ENCODE measurements at places on chromosomes 7 and 10.

- no peak for DNase-seq
These were observed 1.8 kb downstream of the IMPDH1 start for GRCh38 chr7:128407751-128408708.

- DNase-seq = no peak
These were observed 31.9 kb downstream of the RSBN1L start for GRCh38 chr7:77727936-77728701.

GRCh38 chr10:133196221-133196915 is 33.6 kb upstream of the UTF1 start:
- DNase-seq = no peak

GRCh38 chr10:47059606-47060311 is 148.5 kb downstream of the PTPN20 start:
- no peak for DNase-seq

DNA sequence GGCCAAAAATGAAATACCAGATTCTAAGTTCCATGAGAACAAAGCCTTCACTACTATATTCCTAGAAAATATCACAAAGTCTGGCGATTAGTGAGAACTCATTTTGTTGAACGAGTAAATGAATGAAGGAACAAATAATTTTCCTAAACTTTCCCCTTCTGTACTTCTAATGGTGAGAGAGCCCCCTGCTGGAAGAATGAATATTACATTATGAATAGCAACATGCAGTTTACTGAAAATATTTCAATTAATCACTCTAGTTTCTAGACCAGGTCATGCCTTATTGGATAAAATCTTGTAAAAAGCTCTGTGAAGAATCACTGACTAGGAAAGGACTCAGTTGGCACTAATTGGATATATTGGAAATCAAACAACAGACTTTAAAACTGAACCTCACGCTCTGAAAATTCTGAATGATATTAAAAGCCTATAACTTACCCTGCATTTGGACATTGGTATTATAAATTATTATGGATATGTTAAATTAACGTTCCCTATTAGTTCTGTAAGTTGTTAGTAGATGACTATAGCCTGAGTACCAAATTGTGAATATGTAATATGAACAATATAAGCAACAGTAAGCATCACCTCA is 32.4 kb upstream of the MTPN start:
- no peak for DNase-seq

DNA sequence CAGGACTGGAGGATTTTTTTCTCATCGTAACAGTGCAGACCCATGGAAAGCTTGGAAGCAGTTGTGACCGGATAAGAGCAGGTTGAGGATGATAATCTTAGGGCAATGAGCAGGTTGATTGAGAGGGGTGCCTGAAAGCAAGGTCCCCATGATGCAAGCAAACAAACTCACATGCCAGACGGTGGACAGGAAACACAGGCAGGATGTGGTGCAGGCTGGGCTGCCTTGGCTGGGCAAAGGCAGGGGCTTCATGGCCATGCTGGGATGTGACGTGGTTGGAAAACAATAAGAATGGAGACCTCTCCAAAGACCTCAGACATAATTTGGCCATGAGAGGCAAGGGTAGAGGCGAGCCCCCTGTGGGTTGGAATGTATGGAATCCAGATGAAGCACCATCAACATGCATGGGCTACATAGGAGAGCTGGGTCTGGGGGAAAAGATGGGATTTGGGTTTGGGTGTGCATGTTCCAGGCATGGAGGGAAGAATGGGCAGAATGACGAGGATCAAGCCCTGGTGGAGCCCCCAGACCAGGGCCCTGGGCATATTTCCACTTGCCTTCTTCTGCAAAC is 58.3 kb downstream of the IKZF1 start:
- no peak for DNase-seq

- no peak for DNase-seq
These were observed 220.0 kb upstream of the ZNF804B start for GRCh38 chr7:88539518-88539917.

GRCh38 chr7:101612885-101613515 is 16.1 kb downstream of the MYL10 start:
- no peak for DNase-seq

DNA sequence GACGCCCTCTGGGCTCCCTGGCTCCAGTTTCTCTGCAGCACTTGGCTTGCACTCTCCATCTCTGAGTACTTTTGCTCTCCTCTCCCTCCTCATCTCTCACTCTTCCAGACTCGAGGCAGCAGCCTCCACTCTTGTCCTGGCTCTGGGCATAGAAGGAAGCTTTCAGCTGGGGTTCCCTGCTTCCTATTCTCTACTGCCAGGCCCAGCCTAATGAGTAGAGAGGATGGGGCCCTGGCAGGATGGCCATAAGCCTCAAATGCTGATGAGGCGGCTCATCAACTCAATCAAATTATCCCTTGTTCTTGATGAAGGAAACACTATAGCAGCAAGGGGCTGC is 55.8 kb downstream of the NEURL1 start:
- DNase-seq = peak; percentile 2

- DNase-seq = no peak
These were observed 3.0 kb downstream of the BRI3 start for GRCh38 chr7:98284335-98285036.

GRCh38 chr10:65723525-65723924 is 1202.3 kb upstream of the LRRTM3 start:
- no peak for DNase-seq

GRCh38 chr7:131610007-131610406 is 53.6 kb upstream of the PODXL start:
- DNase-seq = no peak

DNA sequence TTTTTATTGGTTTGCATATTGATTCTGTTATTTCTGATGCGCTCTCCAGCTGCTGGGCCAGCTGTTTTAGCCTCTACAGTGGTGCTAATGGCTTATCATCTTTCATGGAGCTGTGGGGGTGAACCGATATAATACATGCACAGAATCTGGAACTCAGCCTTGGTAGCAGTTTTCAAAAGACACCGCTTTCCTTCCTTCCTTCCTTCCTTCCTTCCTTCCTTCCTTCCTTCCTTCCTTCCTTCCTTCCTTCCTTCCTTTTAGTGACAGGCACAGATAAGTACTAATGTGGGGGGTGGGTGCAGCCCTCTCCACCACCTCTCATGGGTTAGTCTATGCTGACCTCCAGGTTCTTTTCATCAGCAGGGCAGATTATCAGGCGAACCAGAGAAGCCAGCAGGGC is 31.9 kb upstream of the C10orf53 start:
- no peak for DNase-seq

GRCh38 chr7:106626376-106627164 is 34.4 kb downstream of the CCDC71L start:
- DNase-seq = no peak

GRCh38 chr7:1721047-1721690 is 51.1 kb downstream of the ELFN1 start:
- no peak for DNase-seq

GRCh38 chr7:22433710-22434460 is 66.1 kb downstream of the STEAP1B start:
- no peak for DNase-seq

GRCh38 chr7:141660259-141660658 is 41.7 kb downstream of the DENND11 start:
- no peak for DNase-seq

DNA sequence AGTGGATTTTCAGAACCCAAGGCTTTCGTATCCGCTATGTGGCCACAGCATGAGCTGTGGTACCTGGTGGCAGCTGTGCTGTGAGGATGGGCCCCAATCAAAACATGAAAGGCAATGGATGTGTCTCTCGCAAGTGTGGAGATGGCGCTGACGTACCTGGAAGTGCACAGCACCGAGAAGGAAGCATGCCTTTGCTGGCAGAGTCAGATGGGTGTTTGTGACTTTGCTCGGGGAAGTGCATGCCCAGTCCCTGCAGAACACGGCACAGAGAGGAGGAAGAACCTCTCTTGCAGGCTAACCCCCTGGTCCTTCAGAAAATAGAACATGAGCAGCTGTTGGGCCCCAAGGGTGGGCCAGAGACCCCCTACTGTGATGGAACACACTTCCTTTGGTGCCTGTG is 654.1 kb upstream of the ZWINT start:
- no peak for DNase-seq

DNA sequence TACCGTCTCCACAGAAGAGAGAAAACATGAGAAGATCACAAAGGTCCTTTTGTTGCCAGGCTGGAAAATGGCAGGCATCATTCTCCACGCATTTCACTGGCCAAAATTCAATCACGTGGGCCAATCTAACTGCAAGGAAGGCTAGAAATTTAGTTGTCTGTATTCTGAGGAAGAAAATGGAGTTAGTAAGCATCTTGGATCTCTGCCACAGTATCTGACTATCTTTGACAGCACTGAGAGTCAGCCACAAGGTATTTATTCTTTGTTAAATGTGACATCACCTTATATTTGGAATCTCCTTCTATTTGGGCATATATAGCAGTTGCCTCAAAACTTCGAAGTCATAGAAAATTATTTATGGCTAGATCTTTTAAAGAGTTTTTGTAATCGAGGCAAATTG is 213.9 kb downstream of the NSUN6 start:
- DNase-seq = no peak

- no peak for DNase-seq
These were observed 88.3 kb upstream of the KAT6B start for GRCh38 chr10:74738052-74738451.

DNA sequence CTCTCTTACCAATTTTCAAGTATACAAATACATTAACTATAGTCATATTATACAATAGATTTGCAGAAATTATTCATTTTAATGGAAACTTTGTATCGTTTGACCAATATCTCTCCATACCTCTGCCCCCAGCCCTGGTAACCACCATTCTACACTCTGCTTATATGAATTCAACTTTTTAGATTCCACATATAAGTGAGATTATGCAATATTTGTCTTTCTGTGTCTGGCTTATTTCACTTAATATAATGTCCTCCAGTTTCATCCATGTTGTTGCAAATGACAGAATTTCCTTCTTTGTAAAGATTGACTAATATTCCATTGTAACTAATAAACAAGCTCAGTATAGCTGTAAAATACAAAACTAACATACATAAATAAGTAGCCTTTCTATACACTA is 55.4 kb downstream of the A1CF start:
- DNase-seq = no peak

- DNase-seq = no peak
These were observed 22.9 kb downstream of the DLD start for GRCh38 chr7:107913851-107914250.

DNA sequence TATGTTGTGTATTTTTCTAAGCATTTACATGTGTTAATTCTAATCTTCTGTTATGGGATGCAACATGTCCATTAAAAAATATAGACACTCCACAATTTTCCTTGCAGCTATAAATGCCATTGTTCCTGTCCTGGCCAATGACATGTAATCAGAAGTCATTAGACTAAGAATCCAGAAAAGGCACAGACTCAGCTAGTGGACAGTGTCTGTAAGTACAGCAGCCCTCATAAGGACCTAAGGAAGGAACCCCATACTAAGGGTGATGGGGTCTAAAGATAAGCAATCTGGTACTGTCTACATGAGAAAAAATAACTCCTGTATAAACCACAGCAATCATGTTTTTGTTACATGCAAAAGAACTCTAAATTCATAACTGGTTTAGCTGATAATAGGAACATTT is 115.9 kb downstream of the GPR85 start:
- no peak for DNase-seq

GRCh38 chr10:104260775-104261115 is 6.1 kb downstream of the GSTO1 start:
- no peak for DNase-seq

- no peak for DNase-seq
These were observed 321.4 kb upstream of the AOAH start for GRCh38 chr7:37045681-37046179.

DNA sequence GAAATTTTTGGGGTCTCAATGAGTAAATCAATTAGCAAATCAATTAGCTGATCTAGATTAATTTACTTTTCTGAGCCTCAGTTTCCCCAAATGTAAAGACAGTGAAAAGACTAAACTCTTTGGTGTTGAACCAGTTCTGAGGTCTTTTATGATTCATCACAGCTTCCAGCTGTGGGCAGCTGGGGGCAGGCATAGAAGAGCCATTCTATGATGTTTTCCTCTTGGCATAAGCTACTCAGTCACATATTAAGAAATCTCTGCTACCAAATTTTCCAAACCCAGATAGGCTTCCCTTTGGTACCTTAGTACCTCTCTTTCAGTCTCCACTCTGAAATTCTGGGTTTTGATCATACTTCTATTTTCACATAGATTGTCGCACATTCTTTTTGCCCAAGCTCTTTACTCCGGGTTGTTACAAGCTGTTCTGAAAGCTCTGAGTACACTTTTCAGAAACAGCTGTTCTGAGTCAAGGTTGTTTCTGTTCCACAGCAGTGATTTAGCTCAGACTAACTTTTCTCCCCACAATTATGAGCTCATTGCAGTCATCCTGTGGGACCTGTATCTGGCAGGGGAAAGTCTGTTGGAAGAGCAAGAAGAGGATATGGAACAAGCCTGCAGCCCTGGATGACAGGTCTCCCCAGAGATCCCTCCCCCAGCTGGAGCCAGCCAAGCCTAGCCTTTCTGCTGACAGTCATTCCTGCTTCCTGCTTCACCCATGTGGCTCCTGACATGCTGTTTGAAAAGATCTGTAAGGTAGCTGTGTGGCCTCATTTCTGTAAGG is 599.6 kb upstream of the GHITM start:
- DNase-seq = no peak

DNA sequence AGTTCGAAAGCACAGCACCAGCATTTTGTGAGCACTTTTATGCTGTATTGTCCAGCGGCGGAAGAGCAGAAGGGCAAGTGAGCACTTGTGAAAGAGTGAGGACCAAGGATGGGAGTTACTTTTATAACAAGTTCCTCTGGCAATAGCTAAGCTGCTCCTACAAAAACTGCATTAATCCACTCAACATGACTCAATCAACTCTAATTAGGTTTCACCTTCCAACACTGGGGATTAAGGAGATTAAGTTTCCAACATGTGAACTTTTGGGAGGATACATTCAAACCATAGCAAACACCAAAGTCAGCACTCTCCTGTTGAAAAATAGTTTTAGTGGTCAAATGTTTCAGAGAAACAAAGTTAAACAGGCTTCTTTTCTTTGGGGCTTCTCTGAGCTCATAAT is 844.5 kb downstream of the REEP3 start:
- DNase-seq = no peak

GRCh38 chr10:78541481-78542140 is 507.9 kb downstream of the RPS24 start:
- DNase-seq = no peak

GRCh38 chr10:84494849-84495180 is 166.4 kb downstream of the CCSER2 start:
- no peak for DNase-seq

GRCh38 chr10:71632896-71633600 is 86.5 kb downstream of the C10orf105 start:
- DNase-seq = no peak

DNA sequence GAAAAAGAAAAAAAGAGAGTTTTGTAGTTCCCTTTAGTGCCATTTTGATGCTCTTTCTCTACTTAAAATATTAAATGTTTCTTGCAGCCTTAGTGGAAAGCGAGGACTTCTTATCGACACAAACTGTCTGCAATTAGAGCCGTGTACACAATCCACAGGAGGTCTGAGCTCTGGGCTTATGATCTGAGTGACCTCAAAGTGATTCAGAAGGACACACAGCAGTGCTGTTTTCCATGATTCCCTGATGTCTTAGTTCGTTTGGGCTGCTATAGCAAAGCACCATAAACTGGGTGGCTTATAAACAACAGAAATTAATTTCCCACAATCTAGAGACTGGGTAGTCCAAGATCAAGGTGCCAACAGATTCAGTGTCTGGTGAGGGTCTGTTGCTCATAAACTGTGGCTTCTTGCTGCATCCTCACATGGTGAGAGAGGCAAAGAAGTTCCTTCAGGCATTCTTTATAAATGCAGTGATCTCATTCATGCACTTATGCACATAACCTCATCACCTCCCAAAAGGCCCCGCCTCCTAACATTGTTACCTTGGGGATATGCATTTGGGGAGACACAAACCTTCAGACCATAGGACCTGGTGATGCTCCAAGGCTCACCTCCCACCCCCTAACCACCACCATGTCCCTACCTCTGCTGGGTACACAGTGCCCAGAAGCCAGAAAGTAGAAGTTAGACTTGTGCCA is 204.5 kb upstream of the GHITM start:
- no peak for DNase-seq
